H1 (cell line): ENCODE measurements at places on chromosomes 2 and 18.

GRCh38 chr2:172361360-172361759 is 66.0 kb upstream of the ITGA6 start:
- H3K4me1 ChIP-seq = no peaks in the 10 kb centered on the region
- DNase-seq = no peak
- no peak overlapping the region for H3K4me3 ChIP-seq
- H3K36me3 ChIP-seq = no peaks in the 10 kb centered on the region
- no peaks in the 10 kb centered on the region for H3K27me3 ChIP-seq

DNA sequence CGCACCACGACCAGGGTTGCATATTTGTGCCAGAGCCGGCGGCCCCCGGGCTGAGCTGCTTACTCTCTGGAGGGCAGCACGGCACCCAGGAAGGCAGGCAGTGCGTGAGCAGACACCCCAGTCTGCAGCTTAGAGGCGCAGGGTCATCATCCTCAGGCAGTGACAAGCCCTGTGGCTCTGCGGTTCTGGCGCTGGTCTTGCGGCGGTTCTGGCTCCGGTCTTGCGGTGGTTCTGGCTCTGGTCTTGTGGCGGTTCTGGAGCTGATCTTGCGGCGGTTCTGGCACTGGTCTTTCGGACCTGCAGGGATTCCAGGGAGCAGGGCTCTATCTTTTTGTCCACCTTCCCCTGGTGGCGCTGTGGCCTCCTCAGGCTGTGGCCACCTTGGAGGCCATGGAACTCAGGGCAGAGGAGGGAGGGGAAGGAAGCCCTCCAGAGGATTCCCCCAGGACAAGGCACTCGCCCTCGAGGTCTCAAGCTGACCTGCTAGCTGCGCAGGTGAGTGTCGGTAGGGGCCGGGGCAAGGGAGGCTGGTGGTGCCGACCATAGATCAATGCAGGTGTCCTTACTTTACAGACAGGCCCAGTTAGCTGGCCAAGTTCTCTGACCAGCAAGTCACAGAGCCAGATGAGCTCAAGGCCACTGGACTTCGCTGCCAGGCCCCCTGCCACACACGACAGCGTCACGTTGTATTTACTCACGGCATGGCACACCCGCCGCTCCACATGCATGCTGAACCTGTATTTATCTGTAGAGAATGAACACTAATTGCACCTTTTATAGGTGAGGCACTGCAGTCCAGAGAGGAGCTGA is 14.9 kb downstream of the ESPNL start:
- no peak overlapping the region for H3K4me3 ChIP-seq
- no peaks in the 10 kb centered on the region for H3K36me3 ChIP-seq
- no peaks in the 10 kb centered on the region for H3K27me3 ChIP-seq

- H3K27ac ChIP-seq = no peak overlapping the region
- H3K36me3 ChIP-seq = no peaks in the 10 kb centered on the region
- H3K4me1 ChIP-seq = peaks cover 5% of the 10 kb centered on the region
Observed at GRCh38 chr18:59093668-59094067, 46.0 kb upstream of the SEC11C start.

DNA sequence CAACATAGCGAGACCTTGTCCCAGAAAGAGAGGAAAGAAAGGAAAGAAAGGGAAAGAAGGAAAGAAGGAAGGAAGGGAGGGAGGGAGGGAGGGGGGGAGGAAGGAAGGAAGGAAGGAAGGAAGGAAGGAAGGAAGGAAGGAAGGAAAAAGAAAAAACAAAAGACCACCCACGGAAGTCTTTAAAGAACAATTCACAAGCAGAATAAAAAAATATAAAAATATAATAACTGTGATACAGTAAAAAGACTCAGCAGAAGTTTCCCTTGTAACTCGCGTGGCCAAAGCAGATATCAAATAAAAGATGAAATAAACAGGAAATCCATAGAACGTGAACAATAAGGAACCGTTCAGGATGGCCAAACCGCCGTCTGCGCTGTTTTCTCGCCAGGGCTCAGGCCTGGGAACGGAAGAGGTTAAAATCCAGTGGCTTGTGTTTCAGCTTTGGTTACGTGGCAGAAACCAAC is 1.2 kb upstream of the SLC1A4 start:
- no peaks in the 10 kb centered on the region for H3K36me3 ChIP-seq
- no peak overlapping the region for H3K27ac ChIP-seq
- DNase-seq = no peak
- H3K27me3 ChIP-seq = peaks cover 28% of the 10 kb centered on the region
- H3K4me1 ChIP-seq = peaks cover 7% of the 10 kb centered on the region; the same call in 1 of the 2 replicates

DNA sequence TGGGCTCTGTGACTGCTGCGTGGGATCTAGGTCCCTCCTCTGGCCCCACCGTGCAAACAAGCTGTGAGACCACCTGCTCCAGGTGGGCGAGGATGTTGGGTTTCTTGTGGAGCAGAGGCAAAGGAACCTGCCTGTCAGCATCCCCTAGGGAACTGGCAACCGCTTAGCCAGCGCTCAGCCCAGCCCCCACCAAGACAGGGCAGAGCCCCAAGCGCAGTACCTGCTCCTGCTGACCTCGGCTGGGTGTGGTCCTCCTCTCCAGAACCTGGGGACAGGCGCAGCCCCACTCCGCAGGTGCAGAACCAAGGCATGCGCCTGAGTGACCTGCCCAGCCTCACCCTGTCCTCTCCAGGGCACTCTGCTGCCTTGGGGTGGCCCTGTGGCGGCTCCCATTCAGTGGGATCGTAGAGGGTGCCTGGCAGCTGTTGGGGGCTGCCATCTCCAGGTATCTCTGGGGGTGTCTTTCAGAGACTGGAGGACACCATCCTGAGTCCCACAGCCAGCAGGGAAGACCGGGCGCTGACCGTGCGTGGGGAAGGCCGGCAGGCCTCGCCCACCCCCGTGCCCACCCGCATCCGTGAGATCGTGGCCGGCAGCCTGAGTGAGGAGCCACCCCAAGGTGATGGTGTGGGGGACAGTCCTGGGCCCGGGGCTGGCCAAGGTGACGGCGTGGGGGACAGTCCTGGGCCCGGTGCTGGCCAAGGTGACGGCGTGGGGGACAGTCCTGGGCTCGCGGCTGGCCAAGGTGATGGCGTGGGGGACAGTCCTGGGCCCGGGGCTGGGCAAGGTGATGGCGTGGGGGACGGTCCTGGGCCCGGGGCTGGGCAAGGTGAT is 12.3 kb downstream of the CROCC2 start:
- H3K4me3 ChIP-seq = no peak overlapping the region
- no peak overlapping the region for H3K27ac ChIP-seq
- peaks cover 9% of the 10 kb centered on the region for H3K27me3 ChIP-seq
- H3K36me3 ChIP-seq = no peaks in the 10 kb centered on the region
- peak; percentile 45 for DNase-seq

DNA sequence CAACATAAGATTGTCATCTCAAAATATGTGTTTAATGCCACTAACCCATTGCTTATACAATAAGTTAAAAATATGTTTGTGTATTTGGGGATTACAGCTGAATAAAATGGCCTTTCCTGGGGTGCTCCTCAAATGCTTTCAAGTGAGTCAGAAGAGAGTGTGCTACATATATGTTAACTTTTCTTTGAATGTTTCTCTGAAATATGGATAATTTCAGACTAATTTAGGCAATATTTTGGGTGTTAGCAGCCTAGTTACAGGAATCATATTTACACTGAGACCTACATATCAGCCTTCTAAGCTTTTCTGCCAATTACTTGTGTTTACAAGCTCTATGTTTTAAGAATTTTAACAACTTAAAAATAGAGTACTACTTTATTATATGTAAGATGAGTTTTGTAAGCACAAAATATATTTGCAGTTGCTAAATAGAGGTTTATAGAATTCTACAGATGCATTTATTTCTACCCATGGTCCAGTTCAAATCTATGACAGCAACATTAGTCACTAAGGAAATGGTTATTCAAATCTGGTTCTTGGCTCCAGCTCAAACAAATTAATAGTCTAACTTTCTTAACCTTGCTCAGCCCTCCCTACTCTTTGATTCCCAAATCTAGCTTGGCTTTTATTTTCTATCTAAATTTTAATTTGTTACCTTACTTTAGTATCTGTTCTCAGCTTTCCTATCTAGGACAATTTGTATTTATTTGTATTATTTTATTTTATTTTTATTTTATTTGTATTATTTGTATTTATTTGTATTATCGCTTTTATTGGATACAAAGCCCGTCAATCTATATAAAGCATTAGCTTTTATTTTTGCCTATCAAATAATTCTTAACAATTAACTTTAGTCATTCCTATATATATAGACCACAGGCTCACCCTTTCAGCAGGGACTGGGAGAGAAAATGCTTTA is 48.9 kb downstream of the FSIP2 start:
- H3K36me3 ChIP-seq = no peaks in the 10 kb centered on the region
- no peak overlapping the region for H3K27ac ChIP-seq
- no peak for DNase-seq

- no peak overlapping the region for H3K27ac ChIP-seq
- no peaks in the 10 kb centered on the region for H3K36me3 ChIP-seq
- DNase-seq = no peak
- no peaks in the 10 kb centered on the region; the same call in 1 of the 2 replicates for H3K4me1 ChIP-seq
- no peaks in the 10 kb centered on the region for H3K27me3 ChIP-seq
- no peak overlapping the region for H3K4me3 ChIP-seq
Observed at GRCh38 chr2:58930537-58930936, 689.4 kb upstream of the FANCL start.

- no peaks in the 10 kb centered on the region for H3K4me1 ChIP-seq
- H3K36me3 ChIP-seq = no peaks in the 10 kb centered on the region
- no peak overlapping the region for H3K27ac ChIP-seq
- no peak overlapping the region for H3K4me3 ChIP-seq
Observed at GRCh38 chr2:78132391-78133370, 610.5 kb upstream of the LRRTM4 start.

- no peak overlapping the region for H3K27ac ChIP-seq
- H3K4me1 ChIP-seq = peaks cover 5% of the 10 kb centered on the region
- no peaks in the 10 kb centered on the region for H3K27me3 ChIP-seq
- no peak overlapping the region for H3K4me3 ChIP-seq
- no peak for DNase-seq
Observed at GRCh38 chr2:235749121-235749770, 255.4 kb downstream of the AGAP1 start.

GRCh38 chr18:23878336-23878900 is 136.1 kb upstream of the TTC39C start:
- no peaks in the 10 kb centered on the region for H3K36me3 ChIP-seq
- H3K4me1 ChIP-seq = no peaks in the 10 kb centered on the region; the same call in 1 of the 2 replicates
- no peak overlapping the region for H3K4me3 ChIP-seq
- H3K27me3 ChIP-seq = no peaks in the 10 kb centered on the region

DNA sequence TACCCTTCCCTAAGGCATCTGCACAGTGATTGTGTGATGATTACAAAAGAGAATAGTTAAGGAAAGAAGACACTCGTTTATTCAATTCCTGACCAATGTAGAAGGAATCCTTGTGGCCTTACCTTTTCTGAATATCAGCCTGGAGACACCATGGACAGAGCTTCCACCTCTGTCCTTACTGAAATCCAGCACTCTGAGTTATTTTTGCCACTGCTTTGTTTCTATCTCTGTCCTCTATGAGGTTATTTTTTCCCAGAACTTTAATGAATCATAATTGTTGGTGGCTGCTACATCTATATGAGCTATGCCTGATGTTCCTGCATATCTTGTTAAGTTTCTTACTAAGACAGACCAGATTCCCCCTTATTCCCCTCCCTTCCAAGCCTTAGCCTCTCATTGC is 275.1 kb downstream of the SETBP1 start:
- no peak overlapping the region for H3K27ac ChIP-seq
- no peaks in the 10 kb centered on the region for H3K4me1 ChIP-seq
- H3K27me3 ChIP-seq = no peaks in the 10 kb centered on the region

DNA sequence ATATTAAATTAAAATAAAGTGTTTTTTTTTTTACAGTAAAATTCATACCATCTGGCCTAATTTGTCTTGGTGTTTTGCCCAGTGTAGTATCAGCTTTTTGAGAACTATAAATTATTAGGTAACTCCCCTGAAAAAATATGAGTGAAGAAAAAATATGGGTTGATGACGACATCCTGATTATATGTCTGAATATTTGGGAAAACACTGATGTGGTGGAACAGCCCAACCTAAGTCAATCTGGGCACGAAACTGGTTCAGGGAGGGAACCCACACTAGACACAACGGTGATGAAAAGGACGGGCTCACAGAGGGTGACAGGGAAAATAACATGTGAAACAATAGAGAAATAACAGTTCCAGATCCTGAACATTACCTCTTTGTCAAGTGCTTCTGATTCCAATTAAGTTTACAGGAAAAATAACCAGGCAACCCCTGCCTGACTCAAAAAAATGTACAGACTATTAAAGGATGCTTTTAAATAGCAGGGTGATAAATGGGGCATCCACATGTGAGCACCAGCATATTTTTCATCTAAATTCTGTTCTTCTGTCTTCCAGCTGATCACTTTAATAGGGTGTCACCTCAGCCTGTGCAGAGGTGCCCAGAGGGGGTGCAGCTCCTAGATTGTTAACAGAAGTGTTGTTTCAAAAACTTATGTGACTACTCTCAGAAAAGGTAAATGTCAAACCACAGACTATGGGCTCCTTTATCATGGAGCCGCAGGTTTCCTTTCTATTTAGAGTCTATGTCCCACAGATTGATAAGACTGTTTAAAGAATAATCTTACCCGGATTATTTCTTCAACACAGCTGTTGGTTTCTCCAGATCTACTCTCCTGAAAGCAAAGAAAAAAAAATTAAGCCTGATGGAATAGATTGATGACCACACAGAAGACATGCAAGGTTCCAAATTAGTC is 305.4 kb downstream of the AFF3 start:
- no peak overlapping the region for H3K4me3 ChIP-seq
- no peaks in the 10 kb centered on the region for H3K27me3 ChIP-seq
- H3K4me1 ChIP-seq = no peaks in the 10 kb centered on the region
- no peak overlapping the region for H3K27ac ChIP-seq
- no peaks in the 10 kb centered on the region for H3K36me3 ChIP-seq
- DNase-seq = no peak

GRCh38 chr18:46632401-46633071 is 24.5 kb downstream of the LOXHD1 start:
- no peaks in the 10 kb centered on the region for H3K27me3 ChIP-seq
- H3K36me3 ChIP-seq = no peaks in the 10 kb centered on the region
- no peak overlapping the region for H3K27ac ChIP-seq
- no peak overlapping the region for H3K4me3 ChIP-seq
- DNase-seq = peak; percentile 23
- no peaks in the 10 kb centered on the region for H3K4me1 ChIP-seq

DNA sequence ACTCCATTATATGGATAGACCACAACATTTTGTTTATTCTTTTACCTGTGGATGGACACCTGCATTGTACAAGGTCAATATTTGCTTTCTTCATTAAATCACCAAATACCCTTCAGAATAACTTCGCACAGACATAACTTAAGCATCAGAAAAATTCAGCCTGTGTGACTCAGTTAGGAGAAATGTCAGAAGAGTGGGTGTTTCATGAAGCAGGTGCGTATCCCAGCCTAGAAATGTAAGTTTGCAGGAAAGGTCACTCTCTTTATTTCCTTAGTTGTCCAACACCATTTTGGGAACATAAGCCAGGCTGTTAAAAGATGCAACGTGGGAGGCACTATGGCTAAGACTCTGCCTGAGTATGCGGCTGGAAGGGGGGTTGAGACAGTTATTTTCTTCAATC is 48.6 kb upstream of the FHL2 start:
- H3K4me3 ChIP-seq = no peak overlapping the region
- no peak for DNase-seq
- H3K36me3 ChIP-seq = no peaks in the 10 kb centered on the region
- H3K27ac ChIP-seq = no peak overlapping the region
- no peaks in the 10 kb centered on the region for H3K27me3 ChIP-seq
